EL (cell line): ENCODE measurements at places on chromosomes 11 and 22.

GRCh38 chr11:4697585-4697984 lies at the start of gene OR51E2:
Gene OR51E2 (minus strand): TSS chr11:4697853. CDS start chr11:4682711, 15,142 bp downstream.
- peak; percentile 39 for DNase-seq

DNA sequence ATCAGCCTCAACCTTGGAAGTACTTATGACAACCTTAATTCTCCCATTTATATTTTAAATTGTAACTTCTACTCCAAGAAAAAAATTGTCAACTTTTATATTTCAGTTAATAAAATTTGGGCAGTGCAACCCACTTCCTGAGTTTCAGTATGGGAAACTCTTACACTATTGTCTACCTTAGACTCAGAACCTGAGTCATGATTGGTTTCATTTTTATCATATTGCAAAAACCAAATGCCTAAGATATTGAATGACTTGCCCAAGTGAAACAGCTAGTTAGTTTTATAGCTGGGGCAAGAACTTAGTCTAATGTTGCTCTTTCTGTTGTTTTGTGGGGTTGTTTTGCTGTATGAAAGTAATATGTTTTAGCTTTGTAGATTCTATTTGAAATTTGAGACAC lies 334.0 kb upstream of the ARHGAP42 start:
- no peak for DNase-seq

DNA sequence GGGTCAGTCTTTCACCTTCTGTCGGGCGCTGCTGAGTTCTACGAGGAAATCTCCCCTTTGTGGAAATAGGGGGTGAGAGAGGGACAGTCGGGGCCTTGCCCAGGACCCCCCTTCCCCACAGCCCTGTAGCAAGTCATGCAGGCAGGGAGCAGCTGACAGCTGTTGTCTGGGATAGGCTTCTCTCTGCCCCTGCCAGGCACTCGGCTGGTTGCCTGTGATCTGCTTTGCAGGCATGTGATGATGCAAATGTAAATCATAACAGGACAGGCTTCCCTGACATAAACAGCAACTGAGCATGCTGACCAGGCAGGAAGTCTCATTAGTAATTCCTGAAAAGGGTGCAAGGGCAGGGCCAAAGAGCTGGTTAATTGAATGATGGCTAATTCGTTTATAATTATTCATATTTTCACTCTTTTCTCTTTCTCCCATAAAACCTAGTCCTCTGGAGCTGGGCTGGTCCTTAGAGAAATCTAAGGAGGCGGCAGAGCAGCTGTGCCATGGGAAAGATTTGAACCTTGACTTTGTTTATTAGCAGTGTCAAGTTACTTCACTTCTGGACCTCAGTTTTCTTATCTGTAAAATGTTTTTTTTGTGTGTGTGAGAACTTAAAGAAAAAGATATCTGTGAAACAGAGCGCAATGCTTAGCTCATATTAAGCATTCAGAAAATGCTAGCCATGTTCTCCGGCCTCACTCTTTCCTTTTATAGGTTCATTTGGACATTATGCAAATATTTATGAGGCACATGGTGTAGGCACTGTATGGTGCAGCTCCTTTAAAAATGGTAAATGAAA lies 129.7 kb downstream of the LDLRAD3 start:
- DNase-seq: peak; percentile 75

DNA sequence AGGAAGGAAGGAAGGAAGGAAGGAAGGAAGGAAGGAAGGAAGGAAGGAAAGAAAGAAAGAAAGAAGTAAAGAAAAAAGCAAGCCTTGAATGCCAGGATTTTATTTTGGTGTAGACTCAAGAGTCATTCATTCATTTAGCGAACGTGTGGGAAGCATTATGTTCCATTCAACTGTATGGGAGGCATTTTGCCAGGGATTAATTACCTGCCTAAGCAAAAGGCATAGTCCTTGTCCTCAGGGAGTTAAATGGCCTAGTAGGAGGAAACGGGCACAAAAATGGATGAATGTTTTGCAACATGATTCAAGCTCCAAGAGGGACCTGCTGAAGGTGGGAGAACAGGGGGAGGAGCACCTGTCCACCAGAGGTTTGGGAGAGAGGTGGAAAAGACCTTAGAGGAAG lies 16.2 kb upstream of the ZNRF3 start:
- DNase-seq: no peak

- no peak for DNase-seq
These were observed 20.8 kb downstream of the KRTAP5-6 start for GRCh38 chr11:1717745-1718144.

GRCh38 chr11:120086651-120087050 lies 51.3 kb downstream of the TRIM29 start:
- DNase-seq: no peak
